ENCODE measurements at places on chromosomes 4 and X.

DNA sequence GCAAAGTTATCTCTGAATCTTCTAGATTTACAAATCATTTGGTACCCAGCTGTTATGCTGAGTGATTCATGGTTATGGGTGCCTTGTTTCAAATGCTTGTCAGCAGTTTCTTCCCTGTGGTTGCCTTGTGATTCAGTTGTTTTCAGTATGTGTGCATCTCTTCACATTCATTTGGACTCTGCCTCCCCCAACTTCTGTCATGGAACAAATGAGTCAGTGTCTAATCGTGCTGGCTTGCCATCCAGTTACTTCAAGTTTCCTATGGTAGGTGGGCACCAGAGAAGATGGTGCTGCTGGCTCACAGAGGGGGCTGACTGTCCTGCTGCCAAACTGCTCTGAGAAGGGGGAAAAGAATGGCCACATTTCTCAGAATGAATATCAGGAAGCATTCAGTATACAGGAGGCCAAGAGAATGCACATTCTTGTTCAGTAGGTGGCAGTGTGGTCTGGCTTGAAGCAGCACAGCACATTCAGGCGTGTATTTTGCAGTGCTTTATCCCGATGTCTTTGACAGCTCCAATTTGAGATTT, 260.9 kb downstream of the GLUD2 start:
- peak; percentile 23 for DNase-seq

DNA sequence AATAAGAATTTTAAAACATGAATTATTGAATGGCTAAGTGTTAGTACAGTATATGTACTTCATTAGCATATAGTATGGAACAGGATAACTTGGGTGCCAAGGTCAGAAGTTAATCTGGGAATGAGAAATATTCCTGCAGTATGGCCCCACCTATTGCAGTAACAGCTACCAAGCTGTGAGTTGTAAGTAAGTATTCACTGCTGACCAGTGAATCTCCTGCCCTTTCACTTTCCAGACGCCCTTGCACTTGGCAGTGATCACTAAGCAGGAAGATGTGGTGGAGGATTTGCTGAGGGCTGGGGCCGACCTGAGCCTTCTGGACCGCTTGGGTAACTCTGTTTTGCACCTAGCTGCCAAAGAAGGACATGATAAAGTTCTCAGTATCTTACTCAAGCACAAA, 105.1 kb downstream of the NFKB1 start:
- no peak for DNase-seq

GRCh38 chr4:30461218-30461617, 259.0 kb upstream of the PCDH7 start:
- DNase-seq: no peak

DNA sequence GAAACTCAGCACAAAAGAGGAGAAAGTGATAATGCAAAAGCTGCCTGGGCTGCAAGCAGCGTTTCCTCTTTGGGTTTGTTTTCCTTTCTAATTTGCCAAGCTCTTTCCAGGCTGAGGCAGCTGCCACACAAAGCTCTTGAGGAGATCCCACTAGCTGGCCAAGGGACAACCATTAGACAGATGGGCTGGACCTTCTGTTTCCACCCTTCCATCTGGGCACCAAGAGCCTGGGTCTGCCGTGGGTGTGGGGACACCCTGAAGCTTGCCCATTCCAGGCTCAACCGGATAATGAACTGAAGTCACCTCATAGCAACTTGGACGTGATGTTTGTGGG, 194.6 kb upstream of the C1QTNF7 start:
- no peak for DNase-seq

DNA sequence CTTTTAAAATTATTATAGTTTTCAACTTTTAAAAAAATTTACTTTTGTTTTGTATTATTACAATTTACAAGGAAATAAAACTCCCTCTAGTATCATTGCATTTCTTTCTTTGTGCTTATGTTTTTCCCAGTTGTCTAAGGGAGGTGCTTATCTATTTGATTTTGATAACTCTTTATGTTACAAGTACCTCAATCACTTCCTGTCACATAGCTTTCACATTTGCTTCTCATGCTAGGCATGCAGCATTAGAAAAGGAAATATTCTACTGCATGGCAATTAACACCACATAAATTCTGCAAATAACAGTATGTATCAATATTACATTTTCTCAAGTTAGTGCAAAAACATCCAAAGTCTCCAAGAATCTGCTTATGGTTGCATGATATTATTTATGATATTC, 180.3 kb upstream of the HS3ST1 start:
- no peak for DNase-seq

DNA sequence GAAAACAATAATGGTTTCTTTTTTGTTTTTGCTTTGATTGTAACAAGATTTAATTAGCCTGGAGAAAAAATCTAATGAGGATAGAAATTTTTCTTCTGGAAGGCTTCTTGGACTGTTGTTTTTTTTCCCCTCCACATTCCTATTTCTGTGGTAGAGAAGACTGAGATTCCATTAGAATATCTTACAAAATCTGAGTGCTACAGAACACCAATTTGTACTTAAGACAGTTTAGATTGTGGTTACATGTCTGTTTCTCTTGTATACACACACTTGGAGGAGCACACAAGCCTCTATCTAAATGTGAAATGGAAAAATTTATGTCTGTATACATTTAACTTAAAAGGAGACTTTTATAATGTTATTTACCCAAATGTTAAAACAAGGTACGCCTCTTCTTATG, 176.9 kb upstream of the ARSJ start:
- no peak for DNase-seq

GRCh38 chr4:8541981-8542715, 38.0 kb upstream of the GPR78 start:
- DNase-seq: no peak

GRCh38 chr4:31374256-31374960, 654.2 kb downstream of the PCDH7 start:
- DNase-seq: peak; percentile 19

GRCh38 chr4:56055027-56055977, 106.6 kb downstream of the CEP135 start:
- no peak for DNase-seq

DNA sequence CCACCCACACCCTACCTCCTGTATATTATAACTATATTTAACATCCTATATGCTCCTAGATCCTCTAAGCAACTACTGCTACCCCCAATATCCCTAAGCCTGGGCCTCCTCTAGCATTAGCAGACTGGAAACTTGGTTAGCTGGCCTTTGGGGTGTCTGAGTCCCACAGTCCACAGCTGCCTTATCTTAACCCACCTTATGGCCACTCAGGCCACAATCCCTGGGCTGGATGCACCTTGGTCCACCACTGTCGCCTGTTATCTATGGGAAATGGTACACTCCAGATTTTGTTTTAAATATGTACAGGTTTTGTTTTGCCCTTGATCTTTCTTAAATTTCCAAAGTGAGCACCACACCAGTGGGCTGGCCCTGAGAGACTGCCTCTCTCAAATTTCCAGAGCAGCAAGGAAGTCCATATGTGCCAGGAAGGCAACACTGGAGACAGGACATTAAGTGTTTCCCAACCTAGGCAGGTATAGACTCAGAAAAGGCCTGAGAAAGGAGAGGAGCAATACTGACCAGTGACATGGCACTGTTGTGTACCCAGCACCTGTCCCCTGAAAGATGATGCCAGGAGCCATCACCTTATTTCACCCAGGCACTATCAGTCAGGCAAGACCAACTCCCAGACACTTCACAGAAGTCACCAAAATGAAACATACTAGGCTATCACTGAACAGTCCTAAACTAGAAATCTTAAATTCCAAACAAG, 921 bp downstream of the PFKFB1 start:
- no peak for DNase-seq

- DNase-seq: peak; percentile 75
Measured at GRCh38 chr4:144355811-144356757, 215.6 kb upstream of the GYPA start.

- DNase-seq: no peak
Measured at GRCh38 chr4:172978848-172979247, 189.8 kb upstream of the GALNT7 start.

DNA sequence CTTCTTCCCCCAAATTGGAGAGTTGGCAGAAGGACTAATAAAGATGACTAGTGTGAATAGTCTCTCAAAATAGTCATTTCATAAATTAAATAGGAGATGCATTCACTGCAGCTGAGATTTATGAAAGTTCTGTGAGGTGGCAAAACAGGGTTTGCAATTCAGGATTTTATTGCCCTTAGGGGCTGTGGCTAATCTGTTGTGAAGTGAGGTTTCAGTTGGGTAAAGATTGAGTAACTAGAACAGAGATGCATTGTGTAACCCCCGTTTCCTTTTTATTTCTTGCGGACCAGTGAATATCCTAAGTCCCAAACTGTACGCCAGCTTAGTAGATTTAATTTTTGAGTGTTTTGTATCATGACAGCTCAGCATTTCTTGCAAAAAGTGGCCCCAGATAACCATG, 16.2 kb upstream of the SCRG1 start:
- DNase-seq: no peak

DNA sequence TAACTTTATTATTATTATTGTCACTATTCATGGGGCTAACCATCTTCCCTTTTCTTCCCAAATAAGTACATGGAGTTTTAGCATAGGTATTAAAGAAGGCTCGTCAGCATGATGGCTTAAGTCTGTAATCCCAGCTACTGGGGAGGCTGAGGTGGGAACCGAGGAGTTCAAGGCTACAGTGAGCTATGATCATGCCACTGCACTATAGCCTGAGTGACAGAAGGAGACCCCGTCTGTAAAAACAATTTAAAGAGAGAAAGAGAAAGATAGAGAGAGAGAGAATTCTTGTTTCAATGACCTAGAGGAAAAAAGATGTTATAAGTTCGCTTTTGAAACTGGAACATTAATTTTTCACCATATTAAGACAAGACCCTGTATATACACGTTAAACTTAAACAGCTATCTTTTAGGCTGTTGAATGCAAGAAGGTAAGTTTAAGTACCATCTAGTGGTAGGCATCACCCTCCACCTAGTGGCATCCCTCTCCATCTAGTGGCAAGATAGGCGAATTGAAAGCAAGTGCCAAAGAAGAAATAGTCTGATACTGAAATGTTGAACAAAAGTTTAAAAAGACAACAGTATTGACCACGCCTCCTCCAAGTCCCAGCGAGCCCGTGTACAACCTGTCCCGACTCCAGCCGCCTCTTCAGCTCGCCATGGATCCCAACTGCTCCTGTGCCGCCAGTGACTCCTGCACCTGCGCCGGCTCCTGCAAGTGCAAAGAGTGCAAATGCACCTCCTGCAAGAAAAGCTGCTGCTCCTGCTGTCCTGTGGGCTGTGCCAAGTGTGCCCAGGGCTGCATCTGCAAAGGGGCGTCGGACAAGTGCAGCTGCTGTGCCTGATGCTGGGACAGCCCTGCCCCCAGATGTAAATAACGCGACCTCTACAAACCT, 26.0 kb upstream of the YTHDC1 start:
- no peak for DNase-seq

DNA sequence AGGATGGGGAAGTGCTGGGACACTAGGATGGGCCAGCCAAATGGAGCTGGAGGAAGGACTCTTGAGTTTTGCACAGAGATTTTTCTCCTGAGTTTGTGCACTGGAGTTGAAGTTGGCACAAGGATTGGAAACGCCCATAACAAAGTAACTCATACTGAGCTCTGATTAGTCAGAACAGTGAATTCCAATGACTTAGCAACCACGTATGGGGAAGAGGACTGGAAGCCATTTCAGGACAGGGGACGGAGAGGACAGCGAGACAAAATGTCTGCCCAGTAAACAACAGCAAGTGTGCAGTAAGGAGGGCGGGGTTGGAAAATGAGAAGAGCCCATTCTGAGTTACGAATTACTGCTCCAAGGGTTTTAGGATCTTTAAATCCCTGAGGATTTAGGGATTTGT, 5.9 kb downstream of the RIPPLY1 start:
- DNase-seq: no peak

- no peak for DNase-seq
Measured at GRCh38 chr4:184432127-184432922, 42.0 kb downstream of the IRF2 start.

GRCh38 chr4:94678896-94679295, 78.9 kb upstream of the BMPR1B start:
- DNase-seq: no peak

DNA sequence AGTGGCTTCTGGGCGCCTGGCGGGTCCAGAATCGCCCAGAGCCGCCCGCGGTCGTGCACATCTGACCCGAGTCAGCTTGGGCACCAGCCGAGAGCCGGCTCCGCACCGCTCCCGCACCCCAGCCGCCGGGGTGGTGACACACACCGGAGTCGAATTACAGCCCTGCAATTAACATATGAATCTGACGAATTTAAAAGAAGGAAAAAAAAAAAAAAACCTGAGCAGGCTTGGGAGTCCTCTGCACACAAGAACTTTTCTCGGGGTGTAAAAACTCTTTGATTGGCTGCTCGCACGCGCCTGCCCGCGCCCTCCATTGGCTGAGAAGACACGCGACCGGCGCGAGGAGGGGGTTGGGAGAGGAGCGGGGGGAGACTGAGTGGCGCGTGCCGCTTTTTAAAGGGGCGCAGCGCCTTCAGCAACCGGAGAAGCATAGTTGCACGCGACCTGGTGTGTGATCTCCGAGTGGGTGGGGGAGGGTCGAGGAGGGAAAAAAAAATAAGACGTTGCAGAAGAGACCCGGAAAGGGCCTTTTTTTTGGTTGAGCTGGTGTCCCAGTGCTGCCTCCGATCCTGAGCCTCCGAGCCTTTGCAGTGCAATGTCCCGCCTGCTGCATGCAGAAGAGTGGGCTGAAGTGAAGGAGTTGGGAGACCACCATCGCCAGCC, at the start of gene ATOH1:
Gene ATOH1, plus strand, starts transcription at position 422 of the 663 bp plus-strand sequence. Its CDS starts 174 bp downstream, at position 596.
- DNase-seq: no peak

DNA sequence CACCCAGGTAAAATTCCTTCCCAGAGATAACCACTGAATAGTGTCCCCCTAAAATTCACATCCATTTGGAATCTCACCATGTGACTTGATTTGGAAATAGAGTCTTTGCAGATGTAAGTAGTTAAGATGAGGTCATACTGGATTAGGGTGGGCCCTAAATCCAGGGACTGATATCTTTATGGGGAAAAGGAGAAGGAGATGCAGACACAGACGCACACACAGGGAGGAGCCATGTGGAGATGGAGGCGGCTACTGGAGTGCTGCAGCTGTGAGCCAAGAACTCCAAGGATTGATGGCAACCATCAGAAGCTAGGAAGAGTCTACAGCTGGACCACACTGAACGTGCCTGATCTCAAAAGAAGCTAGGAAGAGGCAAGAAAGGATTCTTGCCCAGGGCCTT, 96.6 kb upstream of the SRD5A3 start:
- no peak for DNase-seq

- no peak for DNase-seq
Measured at GRCh38 chr4:71239365-71239764, 99.5 kb upstream of the SLC4A4 start.

- no peak for DNase-seq
Measured at GRCh38 chr4:87567191-87567590, 38.0 kb upstream of the SPARCL1 start.

- no peak for DNase-seq
Measured at GRCh38 chr4:174427571-174428140, 94.6 kb downstream of the HPGD start.

GRCh38 chrX:151030845-151031244, 47.7 kb downstream of the HMGB3 start:
- DNase-seq: no peak

GRCh38 chr4:118345813-118346212, 7.0 kb downstream of the PRSS12 start:
- DNase-seq: no peak

DNA sequence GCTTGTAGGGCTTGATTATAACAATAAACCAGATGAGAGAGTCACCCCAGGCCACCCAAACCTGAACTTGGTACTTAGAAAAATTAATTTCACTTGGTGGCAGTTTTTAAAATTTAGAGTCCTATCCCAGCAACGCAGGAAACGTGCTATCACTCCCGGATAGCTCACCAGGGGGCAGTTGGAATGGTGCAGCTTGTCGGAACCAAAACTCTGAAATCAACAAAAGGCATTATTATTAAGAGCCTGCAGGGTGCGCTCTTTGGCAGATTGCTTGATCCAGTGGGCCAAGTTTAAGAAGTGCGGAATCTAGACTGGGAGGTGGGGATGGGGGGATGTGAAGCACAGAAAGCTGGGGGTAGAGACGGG, 2.4 kb downstream of the FRAS1 start:
- DNase-seq: peak; percentile 89

All from renal pelvis (tissue), 12 donors.